Stimulated activated CD8-positive, alpha-beta memory T cell treated with anti-CD3 and anti-CD28 coated beads, Interleukin-4, amount 100 ng/mL, for 1 hour (primary cell): ENCODE measurements at places on chromosomes 5 and 9.

DNA sequence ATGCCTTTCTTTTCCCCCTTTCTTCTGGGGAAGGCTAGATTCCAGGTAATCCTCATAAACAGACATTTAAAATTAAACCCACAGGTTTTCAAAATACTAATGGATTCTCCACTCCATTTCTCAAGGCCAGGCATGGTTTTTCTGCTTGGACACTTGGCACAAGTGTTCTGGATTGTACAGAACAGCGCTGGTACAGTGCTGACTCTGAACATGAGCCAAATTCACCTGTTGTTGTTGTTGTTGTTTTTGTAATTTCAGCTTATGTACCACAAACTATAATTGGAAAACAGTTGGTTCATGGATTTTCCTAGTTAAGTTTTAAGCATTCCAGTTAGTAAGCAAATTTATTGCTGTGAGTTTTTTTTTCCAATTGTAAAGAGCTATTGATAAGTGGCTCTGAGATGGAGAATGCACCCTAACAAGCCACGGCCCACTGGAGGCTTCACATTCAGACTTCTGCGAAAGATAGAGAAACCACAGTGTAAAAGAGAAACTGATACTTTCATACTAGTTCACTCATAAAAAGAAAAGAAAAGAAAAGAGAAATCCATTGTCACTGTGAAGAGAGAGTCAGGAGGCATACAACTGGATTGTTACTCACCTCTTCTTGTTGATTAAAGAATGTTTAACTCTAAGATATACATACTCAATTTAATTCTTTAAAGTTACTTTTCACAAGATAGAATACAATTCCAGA lies 16.2 kb upstream of the ITGA1 start:
- DNase-seq = no peak

DNA sequence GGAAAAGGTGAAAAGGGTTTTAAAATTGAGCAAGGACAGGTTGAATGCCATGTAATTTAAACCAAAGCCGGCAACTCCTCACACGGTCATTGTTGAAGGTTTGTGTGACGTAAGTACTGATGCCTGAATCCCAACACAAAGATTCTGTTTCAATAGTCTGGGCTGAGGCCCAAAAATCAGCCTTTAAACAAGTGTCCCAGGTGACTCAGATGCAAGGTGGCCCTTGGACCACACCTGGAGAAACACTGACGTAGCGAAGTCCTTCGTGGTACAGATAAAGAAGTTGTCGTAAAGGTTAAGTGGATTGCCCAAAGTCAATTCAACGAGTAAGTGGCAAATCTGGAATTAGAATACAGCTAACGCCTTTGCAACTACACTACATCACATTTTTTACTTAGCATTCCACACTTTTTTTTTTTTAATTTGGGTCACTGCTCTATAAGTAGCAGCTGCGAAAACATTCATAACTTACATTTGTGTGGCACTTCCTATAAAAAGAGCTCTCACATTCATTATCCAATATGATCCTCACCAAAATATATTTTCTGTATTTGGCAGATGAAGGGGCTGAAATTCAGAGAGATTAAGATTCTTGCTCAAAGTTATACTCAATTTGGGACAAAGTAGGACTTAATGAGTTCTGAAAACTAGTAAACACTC lies 111.3 kb downstream of the LPAR1 start:
- no peak for DNase-seq

- DNase-seq = no peak
Observed at GRCh38 chr9:95185956-95186355, 131.6 kb downstream of the FANCC start.

GRCh38 chr9:136886610-136887597 lies 588 bp downstream of the TRAF2 start:
- no peak for DNase-seq

GRCh38 chr9:126874546-126875314 lies 14.3 kb downstream of the ZBTB34 start:
- DNase-seq = no peak

DNA sequence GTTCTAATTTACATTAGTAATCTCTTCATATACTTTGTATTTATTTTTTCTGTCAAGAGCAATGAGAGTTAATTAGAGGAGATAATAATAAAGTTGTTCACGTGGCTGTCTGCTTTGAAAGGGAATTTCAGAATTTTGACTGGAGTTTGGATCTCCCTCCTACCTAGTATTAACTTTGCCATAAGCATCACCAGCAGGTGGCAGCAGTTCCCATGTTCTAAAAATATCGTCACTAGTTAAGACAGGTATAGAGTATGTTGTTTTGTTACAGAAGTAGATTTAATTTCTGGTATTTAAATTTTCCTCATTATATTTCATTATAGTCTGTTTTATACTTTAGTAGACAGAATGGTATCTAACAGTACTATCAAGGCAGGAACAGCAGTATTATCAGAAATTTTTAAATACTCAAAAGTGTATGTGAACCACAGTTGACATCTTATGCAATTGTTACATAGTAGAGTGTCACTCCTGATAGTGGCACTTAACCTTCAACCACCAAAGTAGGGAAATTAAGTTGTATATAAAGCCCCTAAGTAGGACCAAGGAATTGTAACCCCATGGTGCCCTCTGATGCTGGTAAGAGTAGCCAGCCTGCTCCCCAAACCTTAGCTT lies 20.4 kb downstream of the GNPDA1 start:
- peak; percentile 61 for DNase-seq

- no peak for DNase-seq
Observed at GRCh38 chr9:95551406-95551805, 34.6 kb upstream of the PTCH1 start.

DNA sequence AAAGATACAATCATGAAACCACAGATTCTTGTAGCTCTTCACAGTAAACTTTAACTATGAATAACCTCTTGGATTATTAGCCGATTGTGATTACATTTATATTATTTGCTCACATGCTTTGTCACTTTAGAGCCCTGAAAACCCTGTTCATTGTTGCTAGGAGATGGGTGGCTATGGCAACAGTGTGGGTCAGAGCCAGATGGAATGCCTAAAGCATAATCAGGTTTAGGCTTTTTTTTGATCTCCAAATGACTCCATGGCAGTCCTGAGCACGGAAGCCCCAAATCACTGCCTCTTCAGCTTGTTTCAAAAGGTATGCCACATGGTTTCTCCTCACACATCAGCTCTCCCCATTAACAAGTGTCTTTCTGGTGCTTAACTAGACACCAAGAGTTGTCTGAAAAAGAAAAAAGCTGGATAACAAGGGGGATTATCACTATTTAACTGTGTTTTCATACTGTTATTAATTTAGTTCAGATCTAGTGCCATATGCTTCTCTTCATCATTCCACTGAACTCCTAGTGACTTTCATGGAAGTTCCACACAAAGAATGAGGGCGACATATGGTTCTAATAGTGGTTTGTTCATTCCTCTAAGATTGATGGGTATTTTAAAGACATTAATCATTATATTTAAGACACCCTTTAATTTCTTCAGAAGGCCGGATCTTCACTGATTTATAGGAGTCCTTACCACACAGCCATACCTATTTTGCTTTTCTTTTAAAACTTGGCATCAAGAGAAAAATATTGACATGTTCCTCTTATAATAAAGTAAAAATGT lies 88.8 kb upstream of the PAM start:
- DNase-seq = no peak

- DNase-seq = no peak
Observed at GRCh38 chr9:7770111-7770510, 29.5 kb downstream of the DMAC1 start.

- no peak for DNase-seq
Observed at GRCh38 chr5:109880907-109881685, 191.4 kb downstream of the MAN2A1 start.

DNA sequence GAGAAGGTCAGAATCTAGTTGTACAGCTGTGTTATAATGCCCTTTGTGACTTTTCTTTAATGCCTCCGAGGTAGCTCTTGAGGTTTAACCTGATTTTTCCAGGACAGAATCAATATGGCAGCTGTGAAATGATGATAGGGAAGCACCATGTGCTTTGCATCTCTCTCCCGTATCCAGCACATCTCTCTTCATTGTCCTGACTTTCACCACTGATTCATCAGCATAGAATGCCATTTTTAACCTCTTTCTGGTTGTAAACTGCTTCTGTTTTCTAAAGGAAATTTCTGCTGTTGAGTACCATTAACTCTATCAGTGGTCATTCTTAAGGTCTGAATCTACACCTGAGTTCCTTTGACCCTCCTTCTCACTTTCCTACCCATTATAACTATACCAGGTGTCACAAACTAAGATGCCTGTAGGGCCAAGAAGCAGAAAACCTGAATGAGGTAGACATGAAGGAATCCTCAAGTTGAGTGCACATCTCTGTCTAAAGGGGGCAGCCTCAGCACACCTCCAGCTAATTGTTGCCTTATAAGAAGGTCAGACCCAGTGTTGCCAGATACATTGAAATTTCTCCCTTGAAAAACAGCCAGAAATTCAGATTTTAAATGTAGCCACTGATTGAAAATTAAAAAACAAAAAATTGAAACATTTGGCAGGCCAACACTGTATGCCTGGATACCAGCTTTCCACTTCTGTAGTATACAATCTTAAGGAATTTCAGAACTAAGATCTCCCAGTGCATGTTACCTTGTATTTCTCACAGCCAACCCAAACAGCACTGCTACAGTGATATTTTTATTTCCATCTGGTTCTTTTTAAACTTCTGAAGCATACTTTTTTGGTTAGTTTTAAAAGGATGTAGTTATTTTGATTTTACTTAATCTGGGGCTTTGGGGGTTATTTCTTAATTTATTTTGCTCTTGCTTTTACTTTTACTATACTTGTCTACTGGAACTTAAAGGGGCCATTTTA lies 35.8 kb upstream of the TLX3 start:
- DNase-seq = no peak

- DNase-seq = no peak
Observed at GRCh38 chr9:134949681-134950385, 32.1 kb upstream of the FCN1 start.

DNA sequence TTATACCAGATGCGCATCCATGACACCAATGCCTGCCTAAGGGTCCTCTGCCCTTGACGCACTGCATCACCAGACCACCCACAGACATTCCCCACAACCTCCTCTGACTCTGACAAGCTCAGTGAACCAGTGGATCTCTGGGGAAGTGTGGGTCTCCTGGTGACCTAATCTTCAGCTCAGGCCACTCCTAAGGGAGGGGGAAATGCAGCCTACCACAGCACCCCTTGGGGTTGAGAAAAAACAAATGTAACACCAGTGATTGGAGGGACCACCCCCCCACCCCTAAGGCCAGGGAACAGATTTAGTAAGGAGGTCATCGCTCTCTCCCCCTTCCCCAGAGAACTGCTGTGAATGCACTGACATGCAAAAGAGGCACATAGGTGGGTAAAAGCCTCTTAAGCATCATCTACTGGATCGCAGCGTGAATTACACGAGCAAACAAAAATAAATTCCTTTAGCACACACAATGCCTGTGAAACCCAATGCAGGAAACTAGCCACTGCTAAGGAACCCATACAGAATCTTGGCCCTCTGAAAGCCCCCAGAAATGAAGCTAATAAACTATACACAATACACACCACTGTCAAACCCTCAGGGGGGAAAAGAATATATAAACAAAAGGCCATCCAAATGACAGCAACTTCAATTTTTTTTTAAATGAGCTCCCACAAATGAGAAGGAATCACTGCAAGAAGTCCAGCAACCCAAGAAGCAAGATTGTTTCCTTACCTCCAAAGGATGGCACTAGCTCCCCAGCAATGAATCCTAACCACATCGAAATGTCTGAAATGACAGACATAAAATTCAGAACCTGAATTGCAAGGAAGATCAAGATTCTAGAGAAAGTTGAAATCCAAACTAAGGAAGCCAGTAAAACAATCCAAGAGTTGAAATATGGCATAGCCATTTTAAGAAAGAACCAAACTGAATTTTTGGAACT lies 513.7 kb upstream of the PTGER4 start:
- DNase-seq = no peak

GRCh38 chr5:55994495-55994997 lies at the start of gene IL6ST:
IL6ST (minus strand) TSS chr5:55994963; CDS start chr5:55976278, 18,685 bp downstream.
- no peak for DNase-seq

GRCh38 chr9:26786564-26786963 lies 106.0 kb downstream of the CAAP1 start:
- no peak for DNase-seq

GRCh38 chr9:126532019-126532462 lies 81.7 kb upstream of the LMX1B start:
- no peak for DNase-seq
